ENCODE measurements at places on chromosomes 1 and 21. TPM values are rescaled to one million over a fixed set of nuclear protein-coding genes. Genes with fewer than 3 reads are reported as not detected.

Gene FAM76A
- total RNA-seq: 8.6 TPM

Gene ASCL5
- not detected for total RNA-seq

DNA sequence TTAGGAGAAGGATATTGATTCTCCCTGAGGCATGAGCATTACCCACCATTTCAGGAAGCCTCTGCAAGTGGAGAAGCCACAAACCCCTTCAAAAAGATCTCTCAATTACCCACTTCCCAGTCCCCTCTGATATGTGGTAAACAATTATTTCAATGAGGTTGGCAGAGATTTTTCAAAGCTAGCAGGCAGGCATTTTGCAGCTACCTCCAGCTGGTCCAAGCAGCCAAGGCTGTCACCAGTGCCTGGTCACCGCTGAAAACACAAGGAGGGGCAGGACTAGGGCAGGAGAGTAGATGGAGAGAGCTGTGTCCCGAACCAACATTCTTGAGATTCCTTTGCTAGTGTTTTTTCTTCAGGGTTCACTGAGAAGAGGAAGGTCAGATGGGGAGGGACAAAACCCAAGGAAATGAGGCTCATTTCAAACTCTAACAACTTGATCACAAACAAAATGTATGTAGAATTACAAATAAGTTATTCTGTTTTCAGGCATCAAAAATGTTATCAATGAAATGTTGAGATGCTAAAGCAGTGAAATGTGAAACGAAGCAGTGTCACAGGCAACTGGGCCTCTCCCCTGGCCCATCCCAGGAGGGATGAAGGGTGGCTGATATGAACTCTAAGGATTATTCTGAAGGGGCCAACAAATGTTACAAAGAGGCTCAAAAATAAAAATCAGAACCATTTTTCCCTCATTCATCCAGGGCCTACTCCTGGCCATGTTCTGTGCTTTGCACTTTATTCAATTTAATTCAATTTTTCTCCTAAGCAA lies 22.3 kb downstream of the APP start:
- no peak for DNase-seq
- H3K27ac ChIP-seq: peak overlapping the region; percentile 72
- H3K27me3 ChIP-seq: no peaks in the 10 kb centered on the region
- no peaks in the 10 kb centered on the region for H3K36me3 ChIP-seq

DNA sequence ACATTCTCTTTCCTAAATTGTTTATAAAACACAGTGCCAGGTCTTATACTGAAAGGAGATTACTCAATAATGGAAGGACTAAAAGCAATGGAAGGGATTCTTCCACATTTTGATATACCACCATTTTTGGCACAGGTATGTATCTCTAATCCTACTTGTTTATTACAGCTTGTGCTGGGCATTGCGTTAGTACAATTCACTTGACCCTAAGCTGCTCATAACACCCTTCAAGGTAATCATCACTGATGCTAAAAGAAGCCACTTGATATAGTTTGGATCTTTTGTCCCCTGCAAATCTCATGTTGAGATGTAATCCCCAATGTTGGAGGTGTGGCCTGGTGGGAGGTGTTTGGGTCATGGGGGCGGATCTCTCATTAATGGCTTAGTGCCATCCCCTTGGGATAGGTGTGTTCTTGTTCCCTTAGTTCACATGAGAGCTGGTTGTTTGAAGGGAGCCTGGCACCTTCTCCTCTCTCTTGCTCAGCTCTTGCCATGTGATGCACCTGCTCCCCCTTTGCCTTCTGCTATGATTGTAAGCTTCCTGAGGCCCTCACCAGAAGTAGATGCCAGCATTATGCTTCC lies 71.1 kb downstream of the NIBAN1 start:
- no peak overlapping the region for H3K4me3 ChIP-seq
- no peaks in the 10 kb centered on the region for H3K27me3 ChIP-seq
- H3K36me3 ChIP-seq: no peaks in the 10 kb centered on the region
- DNase-seq: no peak

Gene LRRN2
- not detected for total RNA-seq

Gene APCS
- total RNA-seq: not detected

DNA sequence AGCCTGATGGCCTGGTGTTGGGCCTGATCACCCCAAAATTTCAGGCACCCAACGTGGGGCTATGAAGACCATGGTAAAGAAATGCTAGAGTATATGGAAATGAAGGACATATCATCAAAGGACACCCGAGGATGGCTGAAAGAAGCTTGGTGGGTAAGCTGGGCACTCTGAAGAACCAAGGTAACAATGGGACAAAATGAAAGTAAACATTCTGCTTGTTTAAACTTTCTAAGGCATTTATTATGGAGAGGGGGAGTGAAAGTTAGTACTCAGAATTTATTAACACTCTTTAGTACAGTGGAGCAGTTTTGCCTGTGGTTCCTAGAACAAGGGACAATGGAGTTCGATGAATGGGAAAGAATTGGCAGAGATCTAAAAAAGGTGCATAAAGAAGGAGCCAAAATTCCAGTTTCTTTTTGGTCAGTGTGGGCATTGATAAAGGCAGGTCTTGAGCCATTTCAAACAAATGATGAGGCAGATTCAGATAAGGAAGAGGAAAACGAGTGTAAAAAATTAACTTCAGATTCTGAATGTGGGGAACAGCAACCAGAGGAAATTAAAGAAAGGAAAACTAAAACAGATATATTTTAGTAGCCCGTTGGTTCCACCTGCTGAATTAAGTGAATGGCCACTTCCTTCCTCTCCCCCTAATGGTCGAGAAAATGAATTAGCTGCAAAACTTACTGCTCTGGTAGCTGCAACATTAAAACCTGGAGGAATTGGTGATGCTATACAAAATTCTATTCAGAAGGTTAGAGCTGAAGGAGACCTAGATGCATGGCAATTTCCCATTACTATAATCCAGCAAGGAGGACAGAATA lies 8.4 kb upstream of the PM20D1 start:
- H3K36me3 ChIP-seq: no peaks in the 10 kb centered on the region

DNA sequence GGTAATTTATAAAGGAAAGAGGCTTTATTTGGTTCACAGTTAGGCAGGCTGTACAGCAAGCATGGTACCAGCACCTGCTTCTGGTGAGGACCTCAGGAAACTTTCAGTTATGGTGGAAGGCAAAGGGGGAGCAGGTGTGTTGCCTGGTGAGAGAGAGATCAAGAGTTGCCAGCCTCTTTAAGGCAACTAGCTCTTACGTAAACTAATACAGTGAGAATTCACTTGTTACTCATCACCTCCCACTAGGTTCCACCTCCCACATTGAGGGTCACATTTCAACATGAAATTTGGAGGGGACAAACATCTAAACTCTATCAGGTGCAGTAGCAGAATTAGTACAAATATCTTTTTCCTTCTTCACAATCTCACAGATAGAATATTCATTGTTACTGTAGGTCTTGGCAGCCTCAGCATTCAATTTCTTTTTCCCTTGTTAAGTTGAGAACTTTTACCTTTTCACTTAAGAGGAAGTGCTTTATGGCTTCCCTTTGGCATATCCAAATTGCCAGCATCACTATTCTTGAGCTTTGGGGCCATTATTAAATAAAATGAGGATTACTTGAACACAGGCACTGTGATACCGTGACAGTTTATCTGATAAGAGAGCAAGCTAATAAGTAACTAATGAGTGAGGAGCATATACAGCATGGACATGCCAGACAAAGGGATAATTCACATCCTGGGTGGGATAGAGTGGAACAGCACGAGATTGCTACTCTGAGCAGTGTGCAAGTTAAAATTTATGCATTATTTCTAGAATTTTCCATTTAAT lies 48.4 kb downstream of the MAGI3 start:
- H3K4me3 ChIP-seq: no peak overlapping the region
- H3K36me3 ChIP-seq: no peaks in the 10 kb centered on the region
- no peak for DNase-seq
- no peak overlapping the region for H3K27ac ChIP-seq
- no peaks in the 10 kb centered on the region for H3K27me3 ChIP-seq
- H3K4me1 ChIP-seq: no peaks in the 10 kb centered on the region

Gene FBLIM1
- total RNA-seq: 43.6 TPM

GRCh38 chr21:40282912-40283886 lies 416.0 kb downstream of the PCP4 start:
- H3K27ac ChIP-seq: no peak overlapping the region
- no peaks in the 10 kb centered on the region for H3K27me3 ChIP-seq
- no peak overlapping the region for H3K4me3 ChIP-seq
- H3K4me1 ChIP-seq: no peaks in the 10 kb centered on the region
- no peaks in the 10 kb centered on the region for H3K36me3 ChIP-seq
- DNase-seq: no peak

DNA sequence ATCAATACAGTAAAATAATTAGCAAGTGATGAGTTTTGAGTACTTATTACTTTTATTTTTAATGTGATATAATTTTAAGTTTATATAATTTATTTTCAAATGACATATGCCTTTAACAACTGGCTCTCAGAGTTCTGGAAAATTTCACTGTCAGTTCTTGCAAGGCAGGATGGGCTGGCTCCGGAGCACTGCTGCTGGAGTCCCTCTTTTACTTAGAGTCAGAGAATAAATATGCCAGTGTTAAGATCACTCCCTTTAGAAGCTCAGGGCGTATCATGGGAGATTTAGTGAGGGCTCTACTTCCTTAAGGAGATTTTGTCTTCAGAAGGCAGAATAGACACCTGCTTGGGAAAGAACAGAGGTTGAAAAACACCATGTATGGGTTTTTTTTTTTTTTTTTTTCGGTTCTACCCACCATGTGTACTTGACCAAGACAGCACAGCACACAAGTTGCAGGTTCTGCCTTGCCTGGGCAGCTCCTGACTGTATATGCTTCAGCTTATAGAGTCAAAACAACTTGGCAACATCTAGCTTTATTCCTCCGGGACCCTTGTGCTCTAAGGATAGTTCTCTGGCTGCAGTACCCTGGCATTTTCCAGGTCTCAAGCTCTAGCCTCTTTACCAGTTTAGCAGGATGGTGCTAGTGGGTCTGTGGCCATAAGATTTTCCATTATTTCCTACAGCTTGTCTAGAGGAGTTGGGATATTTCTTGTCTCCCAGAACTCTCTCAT lies 29.7 kb upstream of the FMOD start:
- H3K27ac ChIP-seq: no peak overlapping the region
- peaks cover 9% of the 10 kb centered on the region for H3K4me1 ChIP-seq
- no peaks in the 10 kb centered on the region for H3K36me3 ChIP-seq
- H3K27me3 ChIP-seq: peaks cover 32% of the 10 kb centered on the region
- no peak for DNase-seq

Data from IMR-90 (cell line).